CD4-positive, alpha-beta T cell treated with Interleukin-17A for 4 hours (primary cell): ENCODE measurements at places on chromosomes 3 and 15.
A peak's percentile ranks its signal among the peaks of the same experiment; 100 is the strongest.

DNA sequence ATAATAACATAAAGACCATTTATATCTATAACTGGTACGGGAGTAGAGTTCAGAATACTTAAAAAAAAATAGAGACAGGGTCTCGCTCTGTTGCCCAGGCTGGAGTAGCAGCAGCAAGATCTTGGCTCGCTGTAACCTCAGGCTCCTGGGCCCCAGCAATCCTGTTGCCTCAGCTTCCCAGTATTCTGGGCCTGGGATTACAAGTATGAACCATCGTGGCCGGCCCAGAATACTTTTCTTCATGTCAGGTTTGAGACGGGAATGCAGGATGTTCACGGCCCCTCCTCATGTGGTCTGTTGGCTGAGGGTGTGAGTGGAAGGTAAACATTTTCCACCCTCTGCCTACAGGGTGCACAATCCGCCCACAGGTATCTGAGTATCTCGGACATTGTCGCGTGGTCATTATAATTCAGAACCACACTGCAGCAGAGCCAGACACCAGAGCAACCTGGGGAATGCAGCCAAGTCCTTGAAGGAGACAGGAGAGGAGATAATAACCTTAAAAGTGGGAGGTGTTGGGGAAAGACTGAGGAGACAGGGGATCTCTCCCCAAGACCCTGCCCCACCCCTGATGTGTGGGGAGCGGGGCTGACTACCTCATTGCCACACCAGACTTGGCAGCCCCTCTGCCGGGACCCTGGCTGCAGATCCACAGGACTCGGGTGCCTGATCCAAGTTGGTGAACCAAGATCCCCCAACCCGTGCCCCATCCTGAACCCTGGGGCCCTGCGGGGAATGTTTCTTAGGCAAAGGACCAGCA is 106.8 kb downstream of the ADCY5 start:
- no peak for DNase-seq

DNA sequence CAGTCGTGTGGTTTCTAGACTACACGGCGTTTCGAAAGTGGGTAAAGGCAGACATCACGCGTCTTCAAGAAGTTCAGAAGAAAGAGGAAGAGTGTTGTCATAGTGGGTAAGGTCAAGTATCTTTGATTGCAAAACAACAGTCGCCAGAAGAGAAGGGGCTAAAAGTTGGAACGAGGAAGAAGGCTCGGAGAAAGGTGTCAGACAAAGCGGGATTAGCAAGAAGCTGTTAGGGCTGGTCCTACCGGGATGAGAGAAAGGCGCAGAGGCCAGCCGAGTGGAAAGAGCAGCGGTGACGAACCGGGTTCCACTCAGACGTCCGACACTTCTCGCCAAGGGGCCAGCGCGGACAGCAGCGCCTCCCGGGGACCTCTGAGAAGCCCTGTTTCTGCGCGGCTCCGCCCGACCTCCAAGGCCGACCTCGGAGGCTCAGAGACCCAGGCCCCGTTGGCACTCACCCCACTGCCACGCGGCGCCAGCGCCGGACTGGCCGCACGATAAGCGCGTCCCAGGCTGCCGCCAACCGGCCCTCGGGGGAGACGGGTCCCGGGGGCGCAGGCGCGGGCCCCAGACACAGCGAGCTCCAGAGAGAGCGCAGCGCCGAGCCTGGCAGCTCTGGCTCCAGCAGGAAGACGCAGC is 436 bp downstream of the ADPGK start:
- DNase-seq = peak; percentile 38

DNA sequence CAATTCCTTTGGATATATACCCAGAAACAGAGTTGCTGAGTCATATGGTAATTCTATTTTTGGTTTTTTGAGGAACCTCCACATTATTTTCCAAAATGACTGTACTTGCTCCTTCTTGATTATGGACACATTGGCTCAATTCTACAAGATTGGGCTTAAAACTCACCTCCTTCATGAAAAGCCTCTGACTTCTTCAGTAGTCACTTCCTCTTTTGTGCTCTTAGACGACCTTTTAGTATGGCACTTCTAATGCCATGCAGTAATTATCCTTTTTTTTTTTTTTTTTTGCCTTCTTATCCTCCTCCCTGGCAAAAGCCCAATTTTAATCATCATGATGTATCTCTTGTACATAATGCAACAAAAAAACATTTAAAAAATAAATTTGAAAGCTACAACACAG is 33.0 kb upstream of the ABHD17C start:
- no peak for DNase-seq

DNA sequence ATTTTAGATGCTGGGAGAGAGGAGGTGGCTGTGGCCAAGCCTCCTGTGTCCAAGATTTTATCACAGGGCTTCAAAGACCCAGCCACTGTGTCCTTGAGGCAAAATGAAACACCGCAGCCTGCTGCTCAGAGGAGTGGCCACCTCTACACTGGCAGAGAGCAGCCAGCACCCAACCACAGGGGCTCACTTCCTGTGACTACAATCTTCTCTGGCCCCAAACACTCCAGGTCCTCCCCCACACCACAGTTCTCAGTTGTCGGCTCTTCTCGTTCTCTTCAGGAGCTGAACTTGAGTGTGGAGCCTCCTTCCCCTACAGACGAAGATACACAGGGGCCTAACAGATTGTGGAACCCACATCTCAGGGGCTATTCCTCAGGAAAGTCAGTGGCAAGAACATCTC is 45.6 kb downstream of the CDAN1 start:
- no peak for DNase-seq
